ENCODE measurements at places on chromosomes 4 and X.

DNA sequence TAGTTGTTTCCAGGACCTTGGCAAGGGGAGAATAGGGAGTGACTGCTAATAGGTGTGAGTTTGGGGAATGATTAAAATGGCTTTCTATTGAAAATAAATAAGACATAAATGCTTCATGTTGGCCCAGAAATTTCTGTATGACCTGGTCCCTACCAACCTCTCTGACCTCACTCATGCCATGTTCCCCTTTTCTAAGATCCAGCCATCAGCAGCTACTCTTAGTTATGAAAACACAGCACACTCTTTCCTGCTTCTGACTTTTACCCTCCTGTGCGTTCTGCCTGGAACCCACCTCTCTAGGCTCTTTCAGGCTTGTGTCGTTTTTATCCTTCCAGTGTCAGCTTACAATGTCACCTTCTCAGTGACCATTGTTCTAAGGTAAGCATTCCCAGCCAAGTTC lies 14.8 kb upstream of the CXCL5 start:
- DNase-seq, result no peak

DNA sequence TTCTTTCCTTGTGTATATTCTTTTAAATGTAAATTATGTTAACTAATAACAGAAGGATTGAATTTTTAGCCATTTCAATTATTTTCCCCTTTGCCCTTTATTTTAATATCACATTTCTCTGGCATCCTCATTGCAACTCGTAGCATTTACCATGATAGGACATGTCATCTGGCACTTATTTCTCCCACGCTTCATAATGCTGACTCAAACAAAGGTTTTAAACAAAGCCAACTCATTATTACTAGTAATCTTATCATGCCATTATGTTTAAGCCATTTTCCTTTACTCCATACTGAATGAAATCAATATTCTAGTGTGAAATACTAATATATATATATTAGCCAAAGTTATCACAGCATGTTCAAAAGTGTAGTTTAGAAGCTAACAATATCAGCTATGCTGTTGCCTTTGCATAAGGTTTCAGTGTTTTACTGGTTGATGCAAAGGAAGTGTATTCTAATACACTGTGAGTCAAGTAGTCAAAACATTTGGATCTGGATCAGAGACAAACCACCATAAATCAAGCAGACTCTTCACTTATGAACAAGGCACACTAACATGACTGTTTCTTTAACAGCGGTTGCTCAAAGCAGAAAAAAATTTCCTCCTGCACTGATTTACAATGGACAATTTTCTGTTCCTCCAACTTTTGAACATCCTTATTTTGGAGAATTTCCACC lies 281.6 kb downstream of the SLC7A11 start:
- no peak for DNase-seq

- DNase-seq, result no peak
Measured at GRCh38 chr4:119264743-119265142, 52.2 kb downstream of the USP53 start.

DNA sequence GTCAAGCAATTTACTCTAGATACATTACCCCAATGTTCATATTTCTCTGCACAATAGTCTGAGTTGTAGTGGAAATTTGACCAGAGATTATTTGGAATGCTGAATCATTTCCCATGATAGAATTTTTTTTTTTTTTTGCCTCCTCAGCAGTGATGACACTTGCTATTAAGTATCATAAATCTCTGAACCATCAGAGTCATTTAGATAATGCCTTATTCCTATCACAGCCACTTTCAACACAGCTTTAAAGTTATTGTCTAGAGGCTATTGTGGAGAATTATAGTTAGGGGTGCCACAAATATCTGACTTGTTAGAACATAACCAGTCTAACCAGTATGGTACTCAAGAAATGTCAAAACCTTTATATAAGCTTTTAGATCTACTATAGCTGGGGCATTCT lies 79.8 kb downstream of the LCORL start:
- DNase-seq, result no peak

DNA sequence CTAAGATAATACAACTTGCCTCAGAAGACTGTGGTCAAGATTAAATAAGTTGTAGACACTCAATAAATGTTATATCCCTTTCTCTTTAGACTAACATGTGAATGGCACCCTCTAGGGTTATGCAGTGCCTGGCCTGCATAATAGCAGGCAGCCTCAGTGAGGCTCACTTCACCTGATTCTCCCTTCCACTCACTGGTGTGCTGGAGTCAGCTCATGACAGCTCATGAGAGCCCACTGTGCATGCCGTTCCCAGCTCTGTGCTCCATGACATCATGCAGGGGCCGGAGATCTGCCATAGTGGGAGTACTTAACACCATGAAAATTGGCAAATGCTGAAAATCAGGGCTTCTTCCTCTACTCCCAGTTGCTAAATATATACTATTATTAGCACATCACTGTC lies 64.5 kb downstream of the TEC start:
- no peak for DNase-seq
